ENCODE measurements at places on chromosomes 7 and 10.
A peak's percentile ranks its signal among the peaks of the same experiment; 100 is the strongest.

DNA sequence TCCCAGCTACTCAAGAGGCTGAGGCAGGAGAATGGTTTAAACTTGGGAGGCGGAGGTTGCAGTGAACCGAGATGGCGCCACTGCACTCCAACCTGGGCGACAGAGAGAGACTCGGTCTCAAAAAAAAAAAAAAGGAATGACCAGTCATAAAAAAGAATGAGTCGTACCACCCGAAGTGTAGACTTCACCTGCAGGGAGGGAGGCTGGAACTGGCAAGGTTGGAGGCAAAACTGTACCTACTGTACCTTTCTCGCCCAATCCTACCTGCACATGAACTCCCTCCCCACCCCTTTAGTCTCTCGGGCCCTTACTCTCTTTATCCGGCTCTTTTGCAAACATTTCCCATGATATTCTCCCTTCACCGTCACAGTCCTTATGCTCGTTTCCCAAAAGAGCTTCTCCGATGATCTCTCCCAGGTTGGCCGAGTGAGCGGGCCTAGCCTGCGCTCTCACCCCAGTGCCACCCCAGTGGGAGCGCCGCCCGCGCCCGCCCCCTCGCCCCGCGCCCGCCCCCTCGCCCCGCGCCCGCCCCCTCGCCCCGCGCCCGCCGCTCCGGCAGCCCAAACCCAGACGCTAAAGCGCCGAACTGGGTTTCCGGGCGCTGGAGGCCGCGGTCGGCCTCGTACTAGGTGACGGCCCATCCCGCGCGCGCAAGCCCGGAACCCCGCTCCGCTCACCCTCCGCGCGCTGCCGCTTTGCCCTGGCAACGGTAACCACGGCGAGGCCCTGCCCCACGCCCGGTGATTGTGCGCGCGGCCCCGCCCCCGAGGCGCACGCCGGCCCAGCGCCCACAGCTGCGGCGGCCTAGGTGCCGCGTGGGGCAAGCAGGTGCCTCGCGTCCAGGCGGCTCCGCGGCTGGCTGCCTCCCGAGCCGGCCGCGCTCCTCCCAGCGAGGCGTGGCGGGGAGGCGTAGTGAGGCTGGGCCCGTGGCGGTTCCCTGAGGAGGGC is at the start of gene SMKR1:
Gene SMKR1, plus strand, starts transcription at position 772 of the 948 bp plus-strand sequence. CDS start 294 bp downstream, outside the sequence.
- peak; percentile 81 for DNase-seq

GRCh38 chr7:67364441-67365017 is 367.9 kb downstream of the TYW1 start:
- DNase-seq, result peak; percentile 50

- DNase-seq, result no peak
Measured at GRCh38 chr10:82221601-82222149, 346.7 kb downstream of the NRG3 start.

DNA sequence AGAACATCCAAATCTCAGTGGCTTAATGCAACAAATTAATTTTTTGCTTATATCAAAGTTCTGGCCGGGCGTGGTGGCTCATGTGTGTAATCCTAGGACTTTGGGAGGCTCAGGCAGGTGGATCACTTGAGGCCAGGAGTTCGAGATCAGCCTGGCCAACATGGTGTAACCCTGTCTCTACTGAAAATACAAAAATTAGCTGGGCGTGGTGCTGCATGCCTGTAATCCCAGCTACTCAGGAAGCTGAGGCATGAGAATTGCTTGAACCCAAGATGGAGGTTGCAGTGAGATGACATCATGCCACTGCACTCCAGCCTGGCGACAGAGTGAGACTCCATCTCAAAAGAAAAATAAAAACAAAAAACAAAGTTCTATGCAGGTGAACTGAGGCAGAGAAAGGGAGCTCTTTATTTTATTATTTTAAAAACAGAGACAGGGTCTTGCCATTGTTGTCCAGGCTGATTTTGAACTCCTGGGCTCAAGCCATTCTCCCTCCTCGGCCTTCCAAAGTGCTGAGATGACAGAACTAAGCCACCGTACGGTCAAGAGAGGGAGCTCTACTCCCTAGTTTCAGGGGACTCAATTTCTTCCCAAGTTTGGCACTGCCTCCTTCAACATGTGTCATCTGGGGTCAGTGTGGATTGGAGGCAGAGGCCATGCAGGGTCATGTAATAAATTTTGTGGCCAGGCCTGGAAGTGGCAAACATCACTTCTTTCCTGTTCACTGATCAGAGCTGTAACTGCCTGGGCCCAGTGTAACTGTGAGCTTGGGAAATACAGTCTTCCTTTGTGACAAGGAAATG is 2.4 kb downstream of the ADCK2 start:
- no peak for DNase-seq

DNA sequence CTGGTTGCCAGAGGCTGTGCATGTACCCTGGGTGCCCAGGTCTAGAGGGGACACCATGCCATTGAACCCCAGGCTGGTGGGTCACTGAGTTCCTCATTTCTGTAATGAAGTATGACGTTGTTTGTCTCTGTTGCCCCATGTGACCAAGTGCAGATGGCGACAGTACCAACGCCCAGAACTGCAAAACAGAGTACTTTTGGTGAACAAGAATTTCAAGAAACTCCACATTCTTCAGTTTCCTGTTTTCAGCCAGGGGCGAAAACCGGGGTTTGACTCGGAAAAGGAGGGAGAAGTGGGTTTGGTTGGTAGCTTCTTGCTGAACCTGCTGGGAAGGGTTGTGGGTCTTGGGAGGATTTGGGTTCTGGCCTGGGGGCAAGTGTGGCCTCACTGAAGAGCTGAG is 18.2 kb downstream of the CYP17A1 start:
- DNase-seq, result no peak

- DNase-seq, result no peak
Measured at GRCh38 chr7:112052993-112053736, 153.0 kb downstream of the DOCK4 start.

GRCh38 chr10:56856569-56856968 is 495.5 kb upstream of the ZWINT start:
- DNase-seq, result no peak

GRCh38 chr7:148700661-148701064 is 2.0 kb downstream of the CUL1 start:
- DNase-seq, result no peak

DNA sequence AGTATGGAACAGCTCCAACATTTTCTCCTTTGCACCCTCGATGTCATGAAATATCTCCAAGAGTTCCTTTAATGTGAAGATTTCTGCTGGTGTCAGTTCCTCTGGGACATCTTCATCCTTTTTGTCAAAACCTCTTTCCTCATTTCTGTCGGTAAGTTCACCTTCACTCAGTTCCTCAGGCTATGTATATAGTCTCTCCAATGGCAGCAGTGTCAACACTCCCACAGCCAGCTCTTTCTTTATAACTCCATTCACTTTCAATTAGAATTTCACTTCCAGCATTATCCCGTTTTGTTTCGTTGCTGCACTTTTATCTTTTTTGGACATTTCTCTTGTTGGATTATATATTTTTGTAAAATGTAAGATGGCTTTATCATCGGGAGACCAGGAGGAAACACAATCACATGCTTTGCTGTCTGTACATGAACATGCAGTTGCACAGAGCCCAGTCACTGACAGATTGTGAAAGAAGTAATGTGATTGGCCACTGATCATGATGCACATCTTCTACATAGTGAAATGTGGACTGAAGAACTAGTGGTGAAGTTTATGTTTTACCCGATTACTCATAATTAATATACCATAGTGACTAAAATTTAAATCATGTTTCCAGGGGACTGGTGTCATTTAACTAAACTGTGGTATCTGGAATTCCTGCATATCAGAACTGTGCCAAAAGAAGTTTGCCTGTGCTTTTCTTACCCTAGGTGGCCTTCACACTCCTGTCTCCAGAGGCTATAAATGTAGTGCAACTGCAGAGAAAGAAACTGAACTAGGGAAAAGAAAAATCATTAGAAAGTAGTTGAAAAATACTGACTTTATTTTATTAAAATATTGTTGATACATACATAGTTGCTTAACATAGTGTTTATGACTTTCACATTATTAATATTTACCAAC is 289.6 kb downstream of the PPP1R3A start:
- DNase-seq, result no peak

DNA sequence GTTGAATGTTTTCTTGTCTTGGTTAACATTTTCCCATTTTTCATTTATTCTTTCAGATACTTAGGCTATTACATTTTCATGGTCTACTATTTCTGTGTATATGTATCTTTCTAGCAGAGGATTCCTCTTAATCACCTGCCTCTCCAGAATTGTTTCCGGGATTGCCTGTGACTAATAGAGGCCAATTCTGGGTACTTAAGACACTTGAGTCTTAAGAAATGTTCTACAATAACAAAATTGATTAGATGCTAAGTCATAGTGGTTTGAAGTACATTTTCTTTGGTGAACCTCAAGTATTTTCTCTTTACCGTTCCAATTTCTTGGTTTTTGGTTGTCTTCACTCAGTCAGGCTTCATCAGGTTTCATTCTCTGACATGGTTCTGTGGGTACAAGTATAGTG is 26.4 kb downstream of the BBS9 start:
- DNase-seq, result no peak

GRCh38 chr10:12960334-12960898 is 41.1 kb downstream of the CCDC3 start:
- DNase-seq, result no peak

DNA sequence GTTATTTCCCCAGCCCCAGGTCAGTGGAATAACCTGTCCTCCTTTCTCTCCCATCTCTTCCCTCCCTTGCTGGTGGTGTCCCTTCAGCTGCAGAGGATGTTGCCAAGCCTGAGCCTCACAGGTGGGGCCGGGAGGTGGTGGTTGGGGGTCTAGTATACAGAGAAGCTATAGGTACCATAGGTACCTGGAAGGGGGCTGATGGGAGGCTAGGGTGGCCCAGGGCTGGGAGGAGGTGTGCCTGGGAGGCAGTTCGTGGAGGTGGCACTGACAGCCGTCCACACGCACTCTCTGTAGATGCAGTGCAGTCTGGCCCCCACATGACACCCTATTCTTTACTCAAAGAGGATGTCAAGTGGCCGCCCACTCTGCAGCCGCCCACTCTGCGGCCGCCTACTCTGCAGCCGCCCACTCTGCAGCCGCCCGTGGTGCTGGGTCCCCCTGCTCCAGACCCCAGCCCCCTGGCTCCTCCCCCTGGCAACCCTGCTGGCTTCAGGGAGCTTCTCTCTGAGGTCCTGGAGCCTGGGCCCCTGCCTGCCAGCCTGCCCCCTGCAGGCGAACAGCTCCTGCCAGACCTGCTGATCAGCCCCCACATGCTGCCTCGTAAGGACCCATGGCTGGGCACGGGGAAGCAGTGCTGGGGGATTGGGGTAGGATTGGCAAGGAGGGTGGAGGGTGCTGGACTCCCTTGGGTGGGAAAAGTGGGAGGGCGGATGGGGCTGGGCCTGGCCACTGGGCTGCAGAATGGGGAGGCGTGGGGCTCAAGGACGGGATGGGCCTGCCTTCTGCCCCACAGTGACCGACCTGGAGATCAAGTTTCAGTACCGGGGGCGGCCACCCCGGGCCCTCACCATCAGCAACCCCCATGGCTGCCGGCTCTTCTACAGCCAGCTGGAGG is 9.5 kb downstream of the IRF5 start:
- no peak for DNase-seq

- DNase-seq, result no peak
Measured at GRCh38 chr10:73983096-73984047, 14.5 kb upstream of the VCL start.

DNA sequence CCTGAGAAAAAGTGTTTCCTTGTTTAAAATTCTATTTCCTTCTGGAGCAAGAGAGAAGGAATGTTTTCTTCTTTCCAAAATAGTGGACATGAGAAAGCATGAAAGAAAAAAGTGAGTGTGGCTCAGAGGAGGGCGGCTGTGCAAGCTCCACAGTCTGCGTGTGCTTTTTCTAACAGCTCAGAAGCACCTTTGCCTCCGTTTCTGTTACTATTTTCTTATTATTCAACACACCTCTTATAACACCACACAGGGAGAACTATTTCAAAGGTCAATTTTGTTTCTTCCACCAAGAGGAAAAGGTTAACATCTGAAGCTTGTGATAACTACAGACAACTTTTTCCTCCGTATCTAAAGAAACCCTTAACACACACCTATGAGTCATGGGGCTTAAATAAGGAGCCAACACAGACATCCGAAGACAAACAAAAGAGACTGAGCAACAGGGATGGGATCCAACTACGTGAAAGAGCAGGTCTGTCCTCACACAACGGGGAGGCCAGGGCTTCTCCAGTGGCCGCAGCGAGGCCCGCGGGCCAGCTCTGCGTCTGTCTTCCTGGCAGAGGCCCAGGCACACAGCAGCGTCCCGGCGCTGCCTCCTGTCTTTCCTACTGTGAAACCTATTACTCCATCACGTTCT is 36.2 kb upstream of the NCAPG2 start:
- no peak for DNase-seq

- no peak for DNase-seq
Measured at GRCh38 chr10:37563715-37564108, 293.7 kb downstream of the ZNF248 start.

- DNase-seq, result no peak
Measured at GRCh38 chr7:49333180-49333881, 409.0 kb downstream of the CDC14C start.

- no peak for DNase-seq
Measured at GRCh38 chr10:2980791-2981360, 86.5 kb upstream of the PFKP start.
